Hepatic stellate cell (primary cell): ENCODE measurements at places on chromosomes 12 and 14.

GRCh38 chr14:59755409-59756135 is 115.0 kb downstream of the RTN1 start:
- no peak for DNase-seq

- DNase-seq: no peak
These were observed 369.3 kb downstream of the NUAK1 start for GRCh38 chr12:105769486-105769885.

GRCh38 chr14:45705940-45706534 is 453.0 kb upstream of the MIS18BP1 start:
- DNase-seq: no peak

GRCh38 chr12:91367234-91367849 is 184.7 kb upstream of the DCN start:
- DNase-seq: no peak
